SIG-M5 (cell line): ENCODE measurements at places on chromosomes 4 and X.

DNA sequence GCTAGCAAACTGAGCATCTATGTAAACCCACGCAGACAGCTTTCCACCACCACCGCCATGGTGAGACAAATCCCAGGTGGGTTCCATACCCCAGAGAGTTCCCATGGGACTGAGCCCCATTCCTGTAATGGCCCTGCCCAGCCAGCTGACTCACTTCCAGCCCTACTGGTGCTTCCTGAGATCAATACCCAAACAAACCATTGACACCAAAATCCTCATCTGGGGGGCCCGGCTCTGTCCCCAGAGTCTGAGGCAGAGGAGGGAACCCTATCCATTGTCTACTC, 30.1 kb upstream of the JAKMIP1 start:
- DNase-seq, result no peak

GRCh38 chr4:24495388-24495787, 89.0 kb downstream of the DHX15 start:
- DNase-seq, result no peak

- no peak for DNase-seq
These were observed 57.7 kb upstream of the C4orf54 start for GRCh38 chr4:99715286-99715685.

GRCh38 chr4:123340381-123340701, 56.3 kb upstream of the SPRY1 start:
- peak; percentile 9 for DNase-seq

DNA sequence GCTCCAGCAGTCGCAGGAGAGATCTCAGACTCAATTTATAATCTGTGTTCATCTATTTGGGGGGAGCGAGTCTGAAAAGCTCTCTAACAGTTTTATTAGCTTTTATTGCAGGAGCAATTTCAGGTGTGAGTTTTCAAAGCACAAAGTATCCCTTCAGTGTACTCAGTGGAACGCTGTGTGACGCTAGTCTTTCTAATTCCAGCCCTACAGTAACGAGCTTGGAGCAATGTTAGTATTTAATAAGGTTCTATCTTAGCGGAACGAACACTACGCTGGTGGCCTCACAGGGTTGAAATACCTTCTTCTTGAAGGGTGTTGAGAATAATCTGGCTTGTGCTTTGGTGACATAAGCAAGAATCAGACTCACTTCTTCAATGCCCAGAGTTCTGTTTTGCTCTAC, 8.4 kb downstream of the HS3ST1 start:
- DNase-seq, result no peak

- DNase-seq, result no peak
These were observed 7.2 kb upstream of the NEUROG2 start for GRCh38 chr4:112523008-112523721.

GRCh38 chrX:48816014-48816810, 10.1 kb upstream of the ERAS start:
- no peak for DNase-seq

DNA sequence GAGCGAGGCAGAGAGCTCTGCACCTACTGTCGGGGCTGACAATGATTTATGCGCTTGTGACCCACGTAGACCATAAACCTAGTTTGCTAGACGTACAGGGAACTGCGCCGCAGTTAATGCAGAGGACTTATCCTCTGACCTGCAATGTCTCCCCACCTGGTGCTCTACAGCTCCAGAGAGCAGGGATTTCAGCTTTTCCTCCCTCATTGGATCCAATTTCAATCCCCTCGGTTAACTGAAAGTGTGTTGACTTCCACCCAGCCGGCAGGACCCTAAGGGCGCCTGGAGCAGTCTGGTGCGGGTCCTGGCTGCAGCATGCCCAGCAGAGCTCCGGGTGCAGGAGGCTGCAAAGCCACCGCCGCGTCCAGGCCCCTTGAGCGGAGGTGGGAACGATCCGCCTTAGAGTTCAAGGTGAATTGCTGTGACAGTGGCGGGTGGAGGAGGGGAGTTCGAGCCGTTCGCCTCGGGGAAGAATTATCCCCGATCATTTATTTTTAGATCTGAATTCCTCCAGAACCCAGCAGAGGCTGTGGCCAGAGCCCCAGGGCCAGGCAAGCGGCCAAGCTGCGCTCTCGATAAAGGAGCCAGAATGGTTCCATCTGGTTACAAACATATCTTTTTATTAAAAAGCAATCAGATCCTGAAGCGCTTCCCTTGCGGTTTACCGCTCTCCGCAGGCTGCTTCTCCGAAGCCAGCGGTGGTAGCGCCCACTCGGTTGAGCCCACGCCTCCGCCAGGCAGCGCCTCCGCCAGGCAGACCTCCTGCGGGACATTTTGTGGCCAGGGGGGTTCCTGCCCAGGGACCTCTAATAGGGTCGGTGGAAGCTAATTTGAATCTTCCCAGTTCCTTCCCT, 66.0 kb downstream of the FBXO8 start:
- DNase-seq, result no peak

- no peak for DNase-seq
These were observed 1415.8 kb downstream of the C4orf33 start for GRCh38 chr4:130511776-130512175.

GRCh38 chrX:11180571-11180970, 69.4 kb downstream of the HCCS start:
- no peak for DNase-seq

- no peak for DNase-seq
These were observed 4.7 kb upstream of the FATE1 start for GRCh38 chrX:151711154-151711553.

- no peak for DNase-seq
These were observed 107.3 kb downstream of the ADRA2C start for GRCh38 chr4:3873408-3874027.

DNA sequence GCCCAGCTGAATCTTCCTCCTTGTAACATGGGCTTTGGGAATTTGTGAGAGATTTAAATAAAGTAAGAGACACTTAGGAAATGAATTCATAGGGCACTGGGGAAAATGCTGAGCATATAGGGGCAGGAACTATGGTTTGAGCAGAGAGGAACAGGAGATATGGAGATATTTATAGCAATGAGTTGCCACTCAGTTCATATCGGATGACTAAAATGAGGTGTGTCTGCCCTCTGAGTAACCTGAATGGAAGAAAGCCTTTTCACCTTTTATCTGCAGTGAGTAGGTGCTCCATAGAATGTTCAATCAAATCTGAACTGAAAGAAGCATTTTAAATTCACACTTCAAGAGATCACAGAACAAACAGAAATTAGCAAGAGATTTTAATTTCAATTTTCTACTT, 105.7 kb downstream of the CEP44 start:
- no peak for DNase-seq

DNA sequence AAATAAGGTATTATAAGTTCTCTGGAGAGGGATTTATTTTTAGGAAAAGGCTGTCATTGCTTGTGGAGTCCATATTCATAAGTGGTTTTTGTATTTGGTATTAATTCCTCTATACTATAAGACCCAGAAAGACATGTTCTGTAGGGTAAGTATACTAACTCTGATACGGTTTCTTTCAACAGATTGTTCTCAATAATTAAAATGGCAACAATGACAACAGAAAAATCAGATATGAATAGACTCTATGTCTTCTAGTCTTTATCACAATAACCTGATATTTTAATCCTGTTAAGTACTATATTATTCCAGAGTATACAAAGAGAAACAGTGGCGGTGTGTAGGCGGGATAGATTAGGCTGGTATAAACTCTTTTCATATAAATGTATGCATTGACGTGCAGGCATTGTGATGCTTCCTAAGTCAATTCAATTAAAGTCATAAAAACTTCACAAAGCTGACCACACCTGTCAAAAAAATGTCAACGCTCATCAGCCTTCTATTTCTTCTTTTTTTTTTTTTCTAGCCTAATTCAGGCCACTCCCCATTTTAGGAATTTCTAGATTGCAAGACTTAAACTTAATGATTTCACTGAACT, 150.4 kb downstream of the TRIML1 start:
- no peak for DNase-seq

- DNase-seq, result no peak
These were observed 26.8 kb upstream of the SPARCL1 start for GRCh38 chr4:87555773-87556619.

DNA sequence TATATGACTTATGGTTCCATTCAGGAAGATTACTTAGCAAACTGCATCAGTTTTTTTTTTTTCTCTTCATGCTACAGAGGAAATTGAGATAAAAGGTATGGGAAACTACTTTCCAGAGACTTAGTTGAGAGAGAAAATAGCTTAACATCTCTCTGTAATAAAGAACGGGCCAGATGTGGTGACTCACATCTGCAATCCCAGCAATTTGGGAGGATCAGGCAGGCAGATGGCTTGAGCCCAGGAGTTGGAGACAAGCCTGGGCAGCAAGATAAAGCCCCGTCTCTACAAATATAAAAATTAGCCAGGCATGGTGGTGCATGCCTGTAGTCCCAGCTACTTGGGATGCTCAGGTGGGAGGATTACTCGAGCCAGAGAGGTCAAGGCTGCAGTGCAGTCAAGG, 271.2 kb upstream of the TENM3 start:
- DNase-seq, result no peak

- DNase-seq, result no peak
These were observed 20.4 kb upstream of the UBA6 start for GRCh38 chr4:67721315-67721769.

DNA sequence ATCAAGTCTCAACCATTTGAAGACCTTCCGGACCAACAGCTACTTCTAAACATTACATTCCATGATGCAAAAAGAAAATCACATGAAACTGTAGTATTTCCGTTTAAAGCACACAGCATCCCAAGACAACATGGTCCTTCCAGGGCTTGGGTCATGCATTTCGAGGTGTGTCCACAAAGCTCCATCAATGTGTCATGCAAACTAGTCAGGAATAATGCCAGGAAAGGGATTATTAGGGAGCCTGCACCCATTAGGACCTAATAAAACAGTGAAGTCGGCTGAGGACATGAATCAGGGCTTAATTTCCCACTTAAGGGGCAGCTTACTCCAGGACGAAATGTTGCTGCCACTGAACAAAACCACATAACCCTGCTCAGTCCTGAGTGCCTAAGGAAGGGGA, 177.9 kb downstream of the TSPAN5 start:
- no peak for DNase-seq

DNA sequence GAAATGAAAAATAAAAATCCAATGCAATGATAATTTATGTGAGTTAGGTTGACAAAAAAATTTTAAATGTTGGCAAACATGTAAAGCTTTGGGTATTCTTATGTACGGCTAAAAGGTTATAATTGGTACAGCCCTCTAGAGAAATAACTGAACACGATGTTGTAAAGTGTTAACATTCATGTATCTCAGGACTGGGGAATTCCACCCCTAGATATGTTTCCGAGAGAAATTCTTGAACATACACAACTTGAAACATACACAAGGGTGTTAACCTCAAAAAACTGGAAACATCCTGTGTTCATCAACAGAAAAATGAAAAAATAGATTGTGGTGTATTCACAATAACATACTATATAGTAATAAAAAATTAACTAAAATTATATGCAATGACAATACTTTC, 91.8 kb downstream of the CHM start:
- no peak for DNase-seq

GRCh38 chrX:24228596-24228995, 79.1 kb downstream of the ZFX start:
- DNase-seq, result no peak

GRCh38 chr4:32031026-32031425, 1310.9 kb downstream of the PCDH7 start:
- DNase-seq, result no peak

GRCh38 chr4:82217986-82218715, 155.6 kb downstream of the HNRNPD start:
- no peak for DNase-seq

- DNase-seq, result no peak
These were observed 294.9 kb upstream of the MAGEC2 start for GRCh38 chrX:142499992-142500391.

- DNase-seq, result no peak
These were observed 9.9 kb downstream of the PRDM8 start for GRCh38 chr4:80207172-80207583.

- DNase-seq, result no peak
These were observed 4.5 kb downstream of the MMRN1 start for GRCh38 chr4:89899152-89899551.

GRCh38 chr4:5448221-5448620, 260.1 kb downstream of the EVC2 start:
- DNase-seq, result no peak

DNA sequence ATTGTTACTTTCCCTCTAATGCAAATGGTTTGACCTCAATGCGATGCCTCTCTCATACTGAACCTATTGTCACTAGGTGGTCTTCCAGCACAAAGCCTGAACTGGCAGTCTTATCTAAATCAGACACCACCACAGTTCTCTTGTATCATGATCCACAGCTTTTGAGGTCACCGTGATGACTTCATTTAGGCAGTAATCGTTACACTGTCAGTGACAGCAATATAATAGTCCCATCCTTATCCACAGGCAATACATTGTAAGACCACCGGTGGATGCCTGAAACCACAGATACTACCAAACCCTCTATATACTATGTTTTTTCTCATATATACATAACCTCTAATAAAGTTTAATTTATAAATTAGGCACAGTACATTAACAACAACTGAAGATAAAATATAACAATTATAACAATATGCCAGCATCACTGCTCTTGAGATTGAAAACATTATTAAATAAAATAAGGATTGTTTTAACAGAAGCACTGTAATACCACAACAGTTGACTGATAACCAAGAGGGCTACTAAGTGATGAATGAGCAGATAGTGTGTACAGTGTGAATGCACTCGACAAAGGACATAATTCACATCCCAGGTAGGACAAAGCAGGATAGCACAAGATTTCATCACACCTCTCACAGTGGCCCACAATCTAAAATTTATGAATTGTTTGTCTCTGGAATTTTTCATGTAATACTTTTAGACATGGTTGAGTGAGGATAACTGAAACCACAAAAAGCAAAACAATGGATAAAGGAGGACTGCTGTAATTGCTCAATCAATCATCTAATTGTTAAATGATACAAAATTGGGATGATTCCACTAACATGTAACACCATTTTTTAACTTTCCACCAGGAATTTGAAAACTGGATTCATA, 419.4 kb downstream of the CENPC start:
- DNase-seq, result no peak

- DNase-seq, result no peak
These were observed 516.8 kb downstream of the RPA4 start for GRCh38 chrX:97400492-97400891.

DNA sequence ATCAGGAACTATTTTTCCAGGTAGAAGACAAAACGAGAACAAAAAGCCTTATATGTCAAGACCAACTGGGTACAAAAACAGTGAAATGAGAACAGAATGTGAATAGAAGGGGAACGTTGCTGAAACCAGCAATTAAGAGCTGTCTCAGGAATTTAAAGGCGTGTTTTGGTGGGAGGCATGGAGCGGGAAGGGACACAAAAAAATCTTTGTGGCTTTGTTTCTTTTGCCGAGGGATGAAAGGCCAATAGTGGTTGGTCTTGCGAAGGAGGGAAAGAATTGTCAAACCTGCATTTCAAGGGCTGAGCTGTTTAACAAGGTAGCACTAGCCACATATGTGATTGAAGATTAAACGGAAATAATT, 103.8 kb downstream of the USP46 start:
- DNase-seq, result no peak

- DNase-seq, result no peak
These were observed 85.2 kb upstream of the SLC7A11 start for GRCh38 chr4:138327338-138327737.

- no peak for DNase-seq
These were observed 77.6 kb upstream of the PCDH18 start for GRCh38 chr4:137609718-137610430.

GRCh38 chr4:73891739-73892405, 22.7 kb downstream of the CXCL1 start:
- DNase-seq, result no peak

- no peak for DNase-seq
These were observed 255.8 kb upstream of the GK2 start for GRCh38 chr4:79663865-79664264.
